ENCODE measurements at places on chromosomes 12 and 14.

- DNase-seq, result no peak
Measured at GRCh38 chr12:69598174-69598753, 12.4 kb downstream of the LRRC10 start.

GRCh38 chr12:10052193-10052913 is 21.9 kb downstream of the CLEC9A start:
- no peak for DNase-seq

DNA sequence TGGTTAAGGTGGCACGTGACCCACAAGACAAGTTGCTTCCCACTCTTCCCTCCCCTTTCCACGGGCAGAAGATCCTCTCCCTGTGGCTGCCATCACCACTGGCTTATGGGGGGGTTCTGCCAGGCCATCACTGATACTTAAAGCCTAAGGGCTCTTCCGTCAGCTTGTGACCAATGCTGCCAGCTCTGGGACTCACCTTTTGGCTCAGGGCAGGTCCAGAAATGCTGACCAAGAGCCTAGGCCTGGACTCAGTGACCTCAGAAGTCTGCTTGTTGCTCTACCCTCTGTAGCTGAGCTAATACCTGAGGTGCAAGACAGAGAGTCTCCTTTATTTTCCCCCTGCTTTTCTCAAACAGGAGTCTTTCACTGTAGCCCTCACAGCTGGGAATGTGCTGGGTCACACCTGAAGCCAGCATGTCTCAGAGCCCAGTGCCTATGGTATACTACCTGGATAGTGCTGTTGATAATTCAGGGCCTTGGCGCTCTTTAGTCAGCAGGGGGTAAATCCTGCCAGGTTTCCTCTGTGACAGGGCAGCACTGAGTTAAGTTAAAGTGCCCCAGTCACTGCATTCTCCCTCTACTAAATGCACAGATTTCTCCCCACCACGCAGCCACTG is 19.7 kb downstream of the FGD4 start:
- DNase-seq, result no peak

GRCh38 chr12:122081083-122081696 is 2.6 kb downstream of the MLXIP start:
- no peak for DNase-seq

DNA sequence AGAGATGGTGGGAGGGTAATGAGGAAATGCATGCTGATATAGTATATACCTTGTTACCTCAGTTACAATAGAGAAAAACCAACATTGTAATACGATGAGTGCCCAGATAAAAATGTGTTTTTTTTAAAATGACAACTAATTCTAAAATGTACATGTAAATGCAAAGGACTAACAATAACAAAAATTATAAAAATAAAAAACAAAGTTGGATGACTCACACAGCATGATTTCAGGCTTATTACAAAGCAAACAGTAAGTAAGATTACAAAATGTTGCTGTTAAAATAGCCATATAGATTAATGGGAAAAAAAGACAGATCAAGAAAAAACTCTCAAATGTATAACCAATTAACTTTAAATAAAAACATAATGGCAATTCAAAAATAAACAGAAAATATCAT is 1099.4 kb downstream of the FSCB start:
- DNase-seq, result no peak

DNA sequence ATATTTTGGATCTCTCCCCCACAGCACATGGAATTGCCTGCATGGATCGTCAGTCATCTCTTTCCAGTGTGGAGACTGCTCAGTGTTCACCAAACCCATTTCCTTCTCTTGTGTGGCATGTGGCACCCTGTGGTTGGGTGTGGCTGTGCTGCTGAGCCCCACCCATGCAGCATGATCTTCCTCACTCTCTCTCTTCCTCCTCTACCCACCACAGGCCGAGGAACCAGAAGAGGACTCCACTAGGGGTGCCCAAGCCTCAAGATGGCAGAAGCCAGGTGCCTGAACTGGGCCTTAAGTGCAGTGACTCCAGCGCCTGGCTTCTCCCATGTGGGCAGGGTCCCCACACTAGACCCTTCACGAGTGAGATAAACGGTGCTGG is 66.8 kb upstream of the GPR68 start:
- DNase-seq, result no peak

DNA sequence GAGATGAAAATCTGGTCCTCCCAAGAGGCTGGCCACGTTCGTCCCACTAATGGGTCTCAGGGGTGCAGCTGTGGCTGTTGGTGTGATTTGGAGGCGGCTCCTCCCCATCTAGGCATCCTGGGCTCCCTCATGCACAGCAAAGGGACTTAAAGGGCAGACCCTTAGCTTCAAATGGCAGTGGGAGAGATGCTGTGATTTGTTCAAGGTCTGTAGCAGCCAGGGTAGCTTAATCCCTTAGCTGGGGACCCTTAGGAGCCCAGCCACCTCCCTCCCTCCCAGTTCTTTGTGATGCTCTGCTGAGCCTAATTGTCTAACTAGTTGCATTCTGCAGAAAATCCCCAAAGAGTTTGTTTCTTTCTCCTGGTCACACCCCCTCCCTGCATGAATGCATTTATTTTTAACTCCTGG is 18.3 kb downstream of the DYRK4 start:
- no peak for DNase-seq

- DNase-seq, result peak; percentile 83
Measured at GRCh38 chr12:108832730-108833354, 24.5 kb downstream of the SSH1 start.

DNA sequence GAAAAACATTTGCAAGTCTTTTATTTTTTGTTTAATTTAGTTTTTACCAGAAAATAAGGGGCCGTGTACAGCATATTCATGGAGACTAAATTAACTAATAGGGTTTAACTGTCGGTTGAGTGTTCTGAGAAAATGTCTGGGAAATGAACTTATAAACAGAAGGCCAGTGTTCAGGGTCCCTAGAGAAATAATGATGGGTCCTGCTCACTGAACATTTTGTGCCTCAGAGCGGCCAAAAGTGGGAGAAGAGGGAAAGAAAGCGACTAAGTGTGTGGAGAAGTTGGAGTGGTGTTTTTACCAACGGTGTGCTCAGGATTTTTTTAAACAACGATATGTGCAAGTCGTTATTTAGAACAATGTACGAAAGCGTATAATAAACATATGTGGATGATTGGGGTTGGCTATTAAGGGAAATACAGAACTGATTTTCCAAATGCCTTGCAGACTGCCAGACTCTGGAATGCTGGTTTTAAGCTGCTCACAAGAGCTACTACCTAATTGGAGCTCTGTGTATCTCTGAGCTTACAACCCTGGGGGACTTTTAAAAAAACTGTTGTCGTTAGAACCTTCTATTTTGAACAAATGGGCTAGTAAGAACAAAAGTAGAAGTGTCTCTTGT is 166.7 kb downstream of the SLC38A4 start:
- DNase-seq, result no peak

- DNase-seq, result peak; percentile 23
Measured at GRCh38 chr12:98990648-98991047, 345.6 kb downstream of the APAF1 start.

GRCh38 chr14:93939304-93940229 is 12.4 kb downstream of the FAM181A start:
- DNase-seq, result peak; percentile 84

DNA sequence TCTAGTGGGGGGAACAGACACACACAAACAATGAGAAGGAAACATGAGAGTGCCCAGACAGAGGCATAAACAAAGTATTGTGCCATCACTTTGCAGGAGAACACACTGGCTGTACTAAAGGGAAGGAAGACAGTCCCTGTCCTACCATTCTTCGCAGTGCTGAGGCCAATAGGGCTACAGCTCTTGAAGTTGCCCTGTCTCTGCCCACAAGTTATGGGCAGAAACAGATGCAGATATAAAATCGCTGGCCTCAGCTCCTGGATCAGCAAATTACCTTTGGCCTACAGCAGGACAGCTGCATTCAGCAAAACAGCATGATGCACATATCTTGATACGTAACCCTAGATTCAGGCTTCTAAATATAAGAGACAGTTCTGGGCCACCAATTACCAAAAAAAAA is 23.0 kb upstream of the PRKAB1 start:
- DNase-seq, result no peak

GRCh38 chr12:92612611-92613010 is 90.2 kb upstream of the PLEKHG7 start:
- DNase-seq, result no peak

DNA sequence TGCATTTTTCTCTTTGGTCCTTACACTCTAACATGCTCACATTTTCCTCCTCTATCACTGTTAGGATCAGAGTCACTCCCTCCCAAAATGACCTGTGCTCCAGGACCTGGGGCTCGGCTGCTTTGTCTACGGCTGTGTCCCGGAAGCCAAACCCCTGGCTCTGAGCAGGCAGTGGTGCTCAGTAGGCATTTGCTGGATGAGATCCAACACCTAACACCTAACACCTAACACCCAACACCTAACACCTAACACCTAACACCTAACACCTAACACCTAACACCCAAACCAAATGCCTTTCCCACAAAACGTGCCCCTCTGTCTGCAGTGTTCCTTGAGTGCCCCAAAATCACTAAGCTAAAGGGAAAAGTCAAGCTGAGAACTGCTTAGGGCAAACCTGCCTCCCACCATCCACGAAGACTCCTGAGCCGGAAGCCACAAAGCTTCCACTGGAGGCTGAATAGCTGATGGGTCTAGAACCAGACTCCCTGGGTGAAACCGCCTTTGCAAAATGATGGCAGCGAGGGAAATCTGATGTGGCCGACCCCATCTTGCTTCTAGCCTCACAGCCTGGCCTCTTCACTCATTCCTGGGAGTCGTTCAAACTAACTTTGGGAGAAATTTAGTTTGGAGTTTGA is 29.2 kb downstream of the HSP90AA1 start:
- no peak for DNase-seq

DNA sequence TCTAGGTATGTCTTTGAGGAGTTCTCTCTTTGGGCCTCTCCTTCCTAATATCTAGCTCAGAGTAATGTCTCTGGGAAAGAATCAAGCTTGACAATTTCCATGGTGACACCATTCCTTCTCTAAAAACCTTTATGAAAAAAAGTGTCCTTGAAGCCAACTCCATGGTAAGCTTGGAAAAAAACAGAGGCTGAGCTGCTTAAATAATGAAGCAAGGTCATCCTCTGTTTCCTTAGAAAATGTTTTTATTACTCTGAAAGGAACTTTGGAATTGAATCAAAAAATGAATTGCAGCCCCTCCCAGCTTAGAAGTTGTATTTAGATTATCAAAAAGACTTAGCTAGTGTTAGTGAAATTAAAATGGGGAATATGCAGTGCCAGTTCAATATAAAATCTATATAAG is 166.1 kb upstream of the KITLG start:
- DNase-seq, result no peak

DNA sequence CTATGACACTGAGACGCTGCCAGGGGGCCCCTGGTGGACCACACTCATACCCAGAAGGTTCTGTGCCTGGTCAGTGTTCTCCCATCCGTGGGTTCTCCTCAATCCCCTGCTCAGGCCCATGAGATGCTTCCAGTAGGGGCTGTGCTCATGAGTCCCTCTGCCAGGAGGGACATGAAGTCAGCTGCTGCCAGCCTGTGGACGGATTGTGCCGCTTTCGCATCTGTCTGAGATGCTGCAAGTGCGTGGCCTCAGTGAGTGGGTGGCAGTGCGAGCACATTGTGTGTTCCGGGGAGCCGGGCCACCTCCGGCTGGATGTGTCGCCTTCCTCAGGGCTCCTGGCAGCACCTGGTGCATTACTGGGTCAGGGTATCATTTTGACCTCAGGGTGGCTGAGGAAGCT is 15.5 kb downstream of the TUNAR start:
- no peak for DNase-seq

DNA sequence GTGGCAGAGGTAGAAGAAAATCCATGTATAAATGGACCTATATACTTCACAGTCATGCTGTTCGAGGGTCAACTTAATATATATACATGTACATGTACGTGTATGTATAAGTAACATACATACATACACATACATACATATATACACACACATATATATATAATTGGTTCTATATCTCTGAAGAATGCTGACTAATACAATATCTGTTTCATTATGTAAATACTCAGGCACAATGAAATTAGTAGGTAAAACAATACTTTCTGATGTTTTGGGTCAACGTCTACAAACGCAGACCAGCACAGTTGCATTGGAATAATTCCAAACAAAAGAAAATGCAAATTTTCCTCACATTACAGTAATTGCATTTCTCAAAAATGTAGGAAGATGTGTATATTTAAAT is 202.7 kb upstream of the DAAM1 start:
- DNase-seq, result no peak

- no peak for DNase-seq
Measured at GRCh38 chr12:46400406-46400805, 27.8 kb upstream of the SLC38A2 start.
